ENCODE measurements at places on chromosomes 7 and 10.

DNA sequence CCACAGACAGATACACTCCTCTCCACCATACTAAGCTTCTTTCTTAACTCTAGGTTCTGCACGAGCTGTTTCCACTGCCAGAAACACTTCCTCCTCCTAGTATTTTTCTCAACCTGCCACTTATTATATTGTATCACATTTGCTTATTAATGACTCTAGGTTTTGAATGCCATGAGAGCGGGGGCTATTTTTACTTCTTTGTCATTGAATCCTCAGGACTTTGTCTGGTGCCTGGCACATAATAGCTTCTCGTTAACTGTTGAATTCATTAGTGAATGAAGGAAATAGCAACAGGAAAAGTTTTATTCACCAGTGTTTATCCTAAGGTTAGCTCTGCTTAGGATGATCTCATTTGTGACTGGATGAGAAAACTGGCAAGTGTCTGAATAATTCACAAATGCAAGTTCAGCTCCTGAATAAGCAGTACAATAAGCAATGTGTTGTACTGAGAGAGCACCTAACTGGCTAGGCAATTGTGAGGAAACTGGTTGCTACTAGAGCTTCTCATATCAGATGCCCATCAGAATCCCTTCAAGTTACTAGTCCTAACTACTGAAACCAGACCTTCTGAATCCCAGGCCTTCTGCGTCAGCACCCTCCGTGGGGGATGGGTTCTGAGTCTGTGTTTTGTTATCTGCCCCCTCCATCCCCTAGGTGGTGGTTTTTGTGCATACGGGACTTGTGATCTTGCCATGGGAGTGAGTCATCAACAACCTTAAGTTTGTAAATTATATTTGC lies 92.7 kb downstream of the LSMEM1 start:
- DNase-seq, result peak; percentile 15

DNA sequence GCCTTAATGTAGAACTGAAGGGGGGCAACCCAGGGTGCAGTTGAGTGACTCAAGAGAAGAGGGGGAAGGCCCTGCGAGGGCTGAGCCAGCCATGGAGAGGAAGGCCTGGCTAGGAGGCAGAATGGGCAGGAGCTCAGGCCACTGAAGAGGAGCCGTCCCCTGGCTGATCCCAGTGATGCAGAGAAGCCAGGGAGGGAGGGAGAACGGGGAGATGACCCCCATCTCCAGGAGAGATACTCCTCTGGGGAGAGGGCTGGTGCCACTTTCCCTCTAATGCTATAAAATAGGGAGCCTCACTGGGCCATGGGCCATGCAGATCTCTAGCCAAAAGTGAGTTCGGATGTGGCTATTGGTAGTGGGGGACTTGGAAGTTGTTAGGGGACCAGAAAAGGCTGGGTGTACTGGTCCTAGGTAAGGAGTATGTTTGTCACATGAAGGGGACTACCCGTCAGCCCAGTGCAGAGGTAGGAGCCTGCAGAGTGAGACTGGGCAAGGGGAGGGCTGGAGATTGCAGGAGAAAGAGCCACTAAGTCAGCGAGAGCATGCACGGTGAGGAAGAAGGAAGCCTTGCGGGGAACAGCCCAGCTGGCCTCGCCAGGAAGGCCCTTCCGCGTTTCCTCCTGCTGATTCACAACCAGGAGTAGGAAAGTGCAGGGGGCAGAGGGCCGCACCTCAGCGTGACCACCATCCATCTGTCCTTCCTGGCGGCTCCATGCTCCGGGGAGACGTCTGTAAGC lies 347.6 kb downstream of the TCERG1L start:
- DNase-seq, result no peak

DNA sequence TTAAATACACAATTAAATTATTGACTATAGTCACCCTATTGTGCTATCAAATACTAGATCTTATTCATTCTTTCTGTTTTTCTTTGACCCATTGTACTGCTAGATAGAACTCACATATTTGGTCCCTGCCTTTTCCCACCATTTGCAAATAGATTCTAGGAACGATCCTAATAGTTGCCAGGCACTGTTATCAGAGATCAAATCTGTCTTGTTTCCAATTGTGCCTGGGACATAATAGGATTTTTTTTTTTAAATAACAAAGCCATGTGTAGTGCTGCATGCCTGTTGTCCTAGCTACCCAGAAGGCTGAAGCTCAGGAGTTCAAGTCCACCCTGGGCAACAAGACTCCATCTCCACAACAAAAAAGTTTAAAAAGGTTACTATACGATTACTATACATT lies 72.0 kb downstream of the C1GALT1 start:
- DNase-seq, result no peak

- DNase-seq, result no peak
Observed at GRCh38 chr10:92790440-92790839, 57.9 kb upstream of the EXOC6 start.

DNA sequence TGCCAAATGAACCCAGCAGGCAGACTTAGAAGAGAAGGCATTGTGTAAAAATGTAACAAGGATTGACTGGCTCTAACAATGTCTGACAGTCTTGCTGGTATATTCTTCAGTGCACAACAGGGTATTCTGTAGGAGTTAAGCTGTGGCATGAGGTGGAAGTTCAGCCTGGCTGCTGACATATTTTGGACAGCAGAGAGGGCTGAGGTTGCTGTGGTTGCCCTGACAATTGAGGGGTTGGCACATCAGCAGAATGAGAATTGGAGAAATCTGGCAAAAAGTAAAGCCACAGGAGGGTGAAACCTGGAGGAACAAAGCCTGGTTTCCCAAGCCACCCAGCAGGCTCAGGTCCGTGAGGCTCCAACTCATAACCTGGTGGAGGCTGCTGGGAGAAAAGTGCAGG lies 220.2 kb downstream of the JAZF1 start:
- DNase-seq, result no peak

DNA sequence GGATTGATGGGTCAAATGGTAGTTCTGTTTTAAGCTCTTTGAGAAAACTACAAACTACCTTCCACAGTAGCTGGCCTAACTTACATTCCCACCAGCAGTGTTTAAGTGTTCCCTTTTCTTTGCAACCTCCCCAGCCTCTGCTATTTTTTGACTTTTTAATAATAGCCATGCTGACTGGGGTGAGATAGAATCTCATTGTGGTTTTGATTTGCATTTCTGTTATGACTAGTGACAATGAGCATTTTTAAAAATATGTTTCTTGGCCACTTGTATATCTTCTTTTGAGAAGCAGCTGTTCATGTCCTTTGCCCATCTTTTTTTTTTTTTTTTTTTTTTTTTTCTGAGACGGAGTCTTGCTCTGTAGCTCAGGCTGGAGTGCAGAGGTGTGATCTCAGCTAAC lies 155.2 kb upstream of the BMPER start:
- DNase-seq, result no peak

DNA sequence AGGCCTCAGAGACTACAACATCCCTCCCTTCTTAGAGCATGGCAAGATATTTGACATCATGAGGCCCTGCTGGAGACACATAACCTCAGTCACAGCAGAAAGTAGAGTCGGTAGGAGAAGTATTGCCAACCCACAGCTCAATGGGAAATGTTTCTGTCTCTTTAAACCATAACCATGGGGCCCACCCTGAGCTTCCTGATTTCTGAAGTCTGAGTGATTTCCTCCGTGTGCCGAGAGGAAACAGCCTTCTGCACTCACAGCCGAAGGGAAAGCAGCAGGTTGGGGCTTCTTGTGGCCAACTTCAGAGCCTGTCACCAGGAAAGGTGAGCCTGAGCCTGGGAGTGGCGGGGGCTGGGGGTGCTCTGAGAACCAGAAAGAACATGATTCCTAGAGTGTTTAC lies at the start of gene GIMAP1:
Gene GIMAP1, plus strand, starts transcription at position 246 of the 400 bp plus-strand sequence. CDS start 2,435 bp downstream, outside the sequence.
- DNase-seq, result no peak

DNA sequence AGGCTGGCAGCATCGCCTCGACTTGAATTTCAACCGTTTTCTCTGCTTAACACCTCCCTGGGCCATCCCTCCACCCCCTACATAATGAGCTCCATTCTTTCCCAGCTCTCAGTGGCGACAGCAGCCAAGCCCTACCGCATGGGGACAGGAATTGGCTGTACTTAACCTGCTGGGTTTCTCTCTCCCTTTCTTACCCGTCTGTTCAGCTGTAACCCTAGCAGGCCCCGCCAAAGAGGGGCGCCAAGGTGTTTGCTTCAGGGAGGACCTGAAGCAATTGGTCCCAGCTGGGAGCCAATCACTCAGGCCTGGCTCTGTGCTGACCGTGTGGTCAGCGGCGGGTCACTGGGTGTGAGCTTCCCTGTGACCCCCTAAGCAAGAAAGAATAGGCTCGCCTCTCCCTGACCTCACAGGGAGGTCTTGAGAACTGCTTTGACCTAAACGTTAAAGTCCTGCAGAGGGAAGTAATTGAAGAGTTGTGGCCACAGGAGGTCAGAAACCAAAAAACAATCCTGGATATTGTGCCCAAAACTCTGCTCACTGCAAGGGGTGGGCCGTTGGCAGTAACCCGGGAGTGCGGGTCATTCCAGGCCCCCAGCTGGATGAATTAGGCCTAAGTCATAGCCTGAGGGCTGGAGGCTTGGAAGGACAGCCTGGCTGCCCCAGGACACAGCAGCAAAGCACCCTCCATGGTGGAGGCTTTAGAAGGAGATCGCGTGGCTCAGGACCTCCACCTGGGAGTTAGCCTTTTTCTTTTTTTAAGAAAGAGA lies 114.6 kb downstream of the ITIH5 start:
- DNase-seq, result no peak

GRCh38 chr10:50618624-50619023 lies 5.1 kb downstream of the SGMS1 start:
- no peak for DNase-seq

DNA sequence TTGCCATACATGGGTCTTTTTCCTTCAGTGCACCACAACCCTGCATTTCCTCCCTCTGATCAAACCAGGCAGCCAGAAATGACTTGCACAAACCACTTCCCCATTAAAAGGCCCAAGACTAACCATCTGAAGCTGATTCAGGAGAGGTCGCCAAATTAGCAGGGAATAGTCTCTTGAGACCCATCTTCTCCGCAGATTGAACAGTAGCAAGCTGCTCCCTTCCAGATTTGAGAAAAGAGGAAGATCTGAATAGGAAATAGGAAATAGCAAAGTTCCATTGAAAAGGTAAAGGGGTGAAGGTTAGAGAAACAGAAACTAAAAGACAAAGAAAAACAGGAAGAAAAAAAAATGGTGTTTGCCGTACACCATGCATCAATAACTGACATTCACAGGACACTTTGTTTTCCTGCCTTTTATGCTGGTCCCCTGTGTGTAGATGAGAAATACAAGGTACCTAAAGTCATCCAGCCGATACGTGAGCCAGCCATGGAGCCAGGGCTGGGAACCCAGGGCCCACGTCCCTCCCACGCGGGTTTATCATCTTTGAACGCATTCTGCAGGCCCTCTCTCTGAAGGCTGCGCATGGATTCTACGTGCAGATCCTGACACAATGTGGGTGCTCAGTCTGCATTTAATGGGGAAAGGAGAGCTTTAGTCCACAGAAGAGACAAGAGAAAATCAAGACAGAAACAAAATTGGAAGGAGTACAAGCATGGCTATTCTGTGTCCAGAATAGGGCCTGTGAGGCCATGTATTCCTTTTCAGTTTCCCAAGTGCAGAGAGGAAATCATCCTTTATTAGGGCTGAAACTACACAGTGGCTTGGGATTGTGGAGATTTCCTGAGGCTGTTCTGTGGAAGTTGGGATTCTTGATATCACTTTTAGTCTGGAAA lies 268.4 kb upstream of the NPVF start:
- DNase-seq, result no peak

DNA sequence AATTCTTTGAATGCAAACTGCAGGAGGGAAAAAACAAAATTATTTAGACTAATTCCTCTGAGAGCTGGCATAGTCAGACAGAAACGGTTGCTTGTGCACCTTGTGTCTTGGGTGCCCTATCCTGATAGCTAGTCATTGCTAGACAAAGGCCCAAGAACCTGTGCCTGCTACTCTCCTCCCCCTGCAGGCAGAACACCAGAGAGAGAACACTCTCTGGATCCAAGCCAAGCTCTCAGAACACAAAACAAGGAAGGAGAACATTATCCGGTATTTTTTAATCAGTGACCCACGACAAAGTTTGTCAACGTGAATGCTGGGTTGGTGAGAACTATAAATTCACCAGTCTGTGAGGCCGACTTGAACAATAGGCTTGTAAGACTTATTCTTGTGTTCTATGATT lies 18.8 kb upstream of the PPP1R9A start:
- peak; percentile 59 for DNase-seq

- peak; percentile 63 for DNase-seq
Observed at GRCh38 chr10:87915989-87916388, 52.6 kb downstream of the PTEN start.

DNA sequence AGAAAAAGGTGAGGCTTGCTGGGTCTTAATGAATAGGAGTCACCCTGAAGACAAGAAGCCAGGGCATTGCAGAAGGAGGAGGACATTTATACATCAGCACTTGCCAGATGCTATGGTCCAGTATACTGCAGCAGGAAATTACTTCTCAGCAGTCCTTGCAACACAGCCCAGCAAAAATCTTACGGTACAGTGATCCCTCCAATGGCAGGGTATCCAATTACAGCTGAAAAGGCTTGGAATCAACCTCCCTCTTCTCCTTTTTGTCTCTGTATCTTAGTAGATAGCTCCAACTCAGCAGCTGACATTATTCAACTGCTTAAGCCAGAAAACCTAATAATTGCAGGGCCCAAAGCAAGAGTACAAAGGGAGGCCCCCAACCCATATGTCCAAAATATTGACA lies 128.3 kb upstream of the COBL start:
- no peak for DNase-seq

DNA sequence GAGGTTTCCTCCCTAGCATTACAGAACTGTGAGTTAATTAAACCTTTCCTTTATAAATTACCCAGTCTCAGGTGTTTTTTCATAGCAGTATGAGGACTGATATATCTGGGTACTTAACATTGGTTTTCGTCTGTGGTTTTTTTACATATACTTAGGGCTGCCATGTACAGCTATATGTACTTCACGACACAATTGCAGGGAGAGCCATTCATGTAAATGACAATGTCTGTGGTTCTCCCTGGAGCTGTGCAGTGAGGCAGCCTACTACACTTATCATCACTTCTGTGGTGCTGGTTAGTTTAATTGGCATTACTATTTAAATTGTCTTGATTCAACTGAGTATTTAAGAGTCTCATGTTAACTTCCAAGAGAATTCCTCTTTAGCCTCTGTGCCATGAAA lies 40.7 kb downstream of the AVL9 start:
- DNase-seq, result no peak

GRCh38 chr10:45404087-45404769 lies 30.2 kb downstream of the ALOX5 start:
- DNase-seq, result no peak

- DNase-seq, result no peak
Observed at GRCh38 chr10:76910184-76910962, 727.2 kb downstream of the KCNMA1 start.

DNA sequence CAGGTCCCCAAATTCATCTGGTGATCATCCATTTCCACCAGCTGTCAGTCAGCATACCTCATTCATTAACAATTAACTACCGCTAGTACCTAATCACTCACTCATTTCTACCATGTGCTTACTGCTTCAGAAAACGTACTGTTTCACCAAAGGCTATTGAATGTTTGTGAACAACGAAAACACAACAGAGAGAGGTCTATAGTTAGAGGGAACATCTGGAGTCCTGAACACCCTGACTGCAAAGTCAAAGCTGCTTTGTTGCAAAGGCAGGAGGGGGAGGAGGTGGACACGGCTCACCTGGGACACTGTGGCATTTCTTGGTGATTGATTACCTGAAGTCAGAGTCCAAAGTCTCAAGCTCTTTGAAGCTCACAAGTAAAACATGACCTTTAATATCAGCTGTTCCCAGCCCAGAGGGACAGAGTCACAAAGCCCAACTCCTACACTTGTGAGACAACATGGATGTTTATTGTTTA lies 342.3 kb upstream of the ADARB2 start:
- no peak for DNase-seq

- DNase-seq, result peak; percentile 52
Observed at GRCh38 chr10:25758041-25758457, 176.0 kb upstream of the MYO3A start.

GRCh38 chr10:72086466-72087391 lies 1.6 kb downstream of the SPOCK2 start:
- no peak for DNase-seq
